ENCODE measurements at places on chromosomes 13 and 19.

DNA sequence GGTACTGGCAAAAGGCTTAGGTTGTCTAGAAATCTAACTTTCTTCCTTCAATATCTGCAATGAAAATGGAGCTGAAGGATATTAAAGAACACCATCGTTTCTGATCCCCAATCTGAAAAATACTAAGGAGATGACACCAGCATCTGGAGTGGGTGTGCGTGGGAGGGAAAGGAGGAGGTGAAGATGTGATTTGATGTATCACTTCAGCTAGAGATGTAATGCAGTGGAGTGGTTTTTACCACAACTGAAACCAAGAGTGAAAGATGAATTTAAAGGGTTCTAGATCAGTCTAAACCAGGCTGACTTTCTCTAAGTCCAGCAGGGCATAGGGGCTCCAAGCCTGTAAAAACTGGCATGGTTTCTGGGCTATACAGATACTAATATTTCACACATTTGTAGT is 148.4 kb downstream of the AKAP11 start:
- DNase-seq, result no peak

GRCh38 chr13:98842070-98842469 is 89.6 kb upstream of the SLC15A1 start:
- DNase-seq, result no peak

DNA sequence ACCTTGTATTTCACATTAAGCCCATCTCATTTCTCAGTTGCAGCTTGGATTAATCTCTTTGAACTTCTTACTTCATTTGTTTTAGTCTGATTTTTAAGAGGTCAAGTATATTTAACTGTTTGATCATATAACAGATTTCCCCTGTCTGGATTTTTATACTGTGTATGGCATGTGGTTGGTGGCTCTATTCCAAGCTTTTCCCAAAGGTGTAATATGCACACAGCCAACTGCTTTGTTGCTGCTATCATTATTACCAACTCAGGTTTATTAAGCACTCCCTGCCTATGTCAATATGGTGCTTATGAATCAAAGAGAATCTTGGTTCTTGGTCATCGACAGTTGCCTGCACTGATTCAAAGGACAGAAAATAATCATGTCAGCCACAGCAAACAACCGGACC is 92.6 kb downstream of the RAP2A start:
- DNase-seq, result no peak

GRCh38 chr19:14370169-14370939 is 10.9 kb upstream of the ADGRE5 start:
- DNase-seq, result no peak

DNA sequence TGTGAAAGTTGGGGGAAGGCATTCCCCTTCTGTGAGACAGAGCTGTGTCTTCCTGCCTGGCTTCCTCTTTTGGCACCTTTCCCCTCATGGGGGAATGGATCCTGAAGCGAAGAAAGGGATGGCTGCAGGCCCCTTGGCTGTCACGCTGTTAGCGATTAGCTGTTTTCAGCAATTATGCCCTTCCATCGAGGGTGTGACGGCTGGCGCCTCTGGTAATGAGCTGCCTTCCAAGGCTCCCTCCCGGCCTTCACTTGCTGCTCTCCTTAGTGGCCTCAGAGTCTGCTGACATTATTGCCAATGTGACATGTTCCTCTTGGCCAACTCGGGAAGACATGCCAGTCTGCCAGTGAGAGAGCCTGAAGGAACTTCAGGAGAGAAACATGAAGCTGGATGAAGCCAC is 162.1 kb downstream of the ZIC5 start:
- DNase-seq, result no peak

DNA sequence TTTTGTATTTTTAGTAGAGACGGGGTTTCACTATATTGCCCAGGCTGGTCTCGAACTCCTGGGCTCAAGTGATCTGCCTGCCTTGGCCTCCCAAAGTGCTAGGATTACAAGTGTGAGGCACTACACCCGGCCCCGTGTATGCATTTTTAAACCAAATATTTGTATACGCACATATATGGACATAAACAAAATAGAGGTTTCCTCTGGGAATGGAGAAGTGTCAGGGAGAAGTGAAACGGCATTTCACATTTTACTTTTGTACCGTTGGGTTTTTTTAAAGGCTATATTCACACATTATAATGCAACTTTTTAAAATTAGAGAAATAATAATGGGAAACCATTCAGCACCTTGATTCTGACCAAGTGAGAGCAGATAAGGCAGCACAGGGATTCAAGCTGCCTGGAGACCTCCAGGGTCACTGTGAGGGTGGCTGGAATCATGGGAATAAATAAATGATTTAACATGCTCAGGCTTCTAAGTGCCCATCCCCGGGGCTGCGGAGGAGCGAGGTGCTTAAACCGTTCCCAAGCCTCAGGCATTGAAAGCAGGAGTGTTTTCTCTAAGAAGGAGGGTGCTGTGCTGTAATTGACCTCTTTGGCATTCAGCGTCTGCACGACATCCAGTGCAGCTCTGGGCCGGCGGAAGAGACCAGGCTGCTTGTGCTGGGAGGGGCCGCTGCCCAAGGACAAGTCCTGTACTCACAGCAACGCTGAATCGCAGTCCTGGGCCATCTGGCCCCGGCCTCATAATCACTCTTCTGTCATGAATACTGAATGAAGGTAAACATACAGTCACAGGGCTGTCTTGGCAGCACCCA is 24.7 kb downstream of the GPR42 start:
- DNase-seq, result no peak

DNA sequence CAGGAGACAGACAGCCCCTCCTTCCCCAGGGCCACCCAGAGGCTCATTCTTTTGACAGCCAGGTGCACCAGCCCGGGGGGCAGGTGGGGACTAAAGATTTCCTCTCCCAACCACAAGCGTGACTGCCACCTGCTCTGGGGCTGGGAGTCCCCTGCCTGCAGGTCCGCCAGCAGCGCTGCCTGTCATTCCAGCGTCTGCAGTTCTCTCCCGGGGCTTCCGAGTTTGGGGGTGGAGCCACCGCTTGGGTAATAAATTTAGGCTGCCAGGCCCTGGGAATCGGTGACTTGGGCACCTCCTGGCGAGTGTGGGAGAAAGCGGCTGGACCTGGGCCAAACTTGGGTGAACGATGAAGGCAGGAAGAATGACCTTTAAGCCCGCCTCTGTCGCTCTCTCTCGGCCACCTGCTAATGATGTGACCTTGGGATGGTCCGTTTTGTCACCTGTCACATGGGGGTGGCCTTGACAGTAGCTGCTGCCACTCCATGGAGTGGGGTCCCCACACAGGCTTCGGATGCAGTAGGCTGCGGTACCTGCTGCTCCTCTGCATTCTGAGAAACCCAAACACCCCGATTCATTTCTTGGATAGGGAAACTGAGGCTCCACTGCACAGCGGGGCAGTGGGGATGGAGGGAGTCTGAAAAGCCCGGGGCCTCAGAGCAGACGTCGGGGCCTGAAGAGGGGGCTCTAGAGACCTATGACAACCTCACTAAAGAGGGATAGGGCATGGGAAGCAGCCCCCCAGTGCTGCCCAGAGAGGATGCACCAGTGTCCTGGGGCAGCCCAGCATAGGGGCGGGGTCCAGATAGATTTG is 12.8 kb downstream of the FUT6 start:
- peak; percentile 66 for DNase-seq

DNA sequence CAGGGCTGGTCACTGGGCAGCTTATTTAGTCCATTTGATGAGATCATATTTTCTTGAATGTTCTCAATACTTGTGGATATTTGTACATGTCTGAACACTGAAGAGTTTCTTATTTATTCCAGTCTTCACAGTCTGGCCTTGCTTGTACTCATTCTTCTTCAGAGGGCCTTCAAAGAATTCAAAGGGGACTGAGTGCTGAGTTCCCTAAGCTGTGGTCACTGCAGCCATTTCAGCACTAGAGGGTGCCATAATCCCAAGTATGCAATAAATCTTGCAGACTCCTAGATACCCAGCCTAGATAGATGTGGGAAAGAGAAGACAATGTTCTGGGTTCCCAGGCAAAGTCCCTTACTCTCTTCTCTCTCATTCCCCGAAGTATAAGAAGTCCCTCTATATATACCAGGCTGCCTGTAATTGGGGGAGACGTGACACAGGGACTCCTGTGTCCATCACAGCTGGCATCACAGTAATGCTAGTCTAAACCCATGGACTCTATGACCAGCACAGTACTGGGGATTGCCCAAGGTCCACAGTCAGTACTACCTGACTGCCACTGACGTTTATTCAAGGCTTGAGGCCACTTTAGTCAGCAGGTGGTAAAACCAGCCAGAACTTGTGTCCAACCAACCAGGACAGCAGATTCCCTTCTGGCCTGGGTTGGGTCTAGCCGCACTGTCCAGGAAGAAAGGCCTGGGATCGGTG is 8.9 kb upstream of the VN1R1 start:
- peak; percentile 63 for DNase-seq

DNA sequence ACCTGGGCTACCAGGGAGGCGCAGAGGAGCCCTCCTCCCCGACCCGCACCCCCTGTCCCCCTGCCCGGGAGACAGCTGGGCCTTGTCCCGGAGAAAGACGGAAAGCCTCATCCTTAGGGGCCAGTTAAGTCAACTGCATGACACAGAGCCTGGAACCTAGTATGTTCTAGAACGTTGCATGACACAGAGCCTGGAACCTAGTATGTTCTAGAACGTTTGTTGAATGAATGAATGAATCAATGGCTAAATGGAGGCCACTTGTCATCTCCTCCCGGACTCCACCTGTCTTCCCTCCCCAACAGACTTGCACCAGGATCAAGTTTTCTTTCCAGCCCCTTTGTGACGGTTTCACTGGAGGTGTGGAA is 706 bp downstream of the SERP2 start:
- DNase-seq, result no peak

- DNase-seq, result peak; percentile 64
Observed at GRCh38 chr19:1855828-1856255, 7.5 kb downstream of the KLF16 start.

Measured in HL-60 (cell line).